ENCODE measurements at places on chromosomes 6 and 20.

GRCh38 chr6:108343894-108344293 lies 49.0 kb downstream of the AFG1L start:
- no peak for DNase-seq

GRCh38 chr6:37714836-37715420 lies 17.2 kb upstream of the MDGA1 start:
- no peak for DNase-seq

DNA sequence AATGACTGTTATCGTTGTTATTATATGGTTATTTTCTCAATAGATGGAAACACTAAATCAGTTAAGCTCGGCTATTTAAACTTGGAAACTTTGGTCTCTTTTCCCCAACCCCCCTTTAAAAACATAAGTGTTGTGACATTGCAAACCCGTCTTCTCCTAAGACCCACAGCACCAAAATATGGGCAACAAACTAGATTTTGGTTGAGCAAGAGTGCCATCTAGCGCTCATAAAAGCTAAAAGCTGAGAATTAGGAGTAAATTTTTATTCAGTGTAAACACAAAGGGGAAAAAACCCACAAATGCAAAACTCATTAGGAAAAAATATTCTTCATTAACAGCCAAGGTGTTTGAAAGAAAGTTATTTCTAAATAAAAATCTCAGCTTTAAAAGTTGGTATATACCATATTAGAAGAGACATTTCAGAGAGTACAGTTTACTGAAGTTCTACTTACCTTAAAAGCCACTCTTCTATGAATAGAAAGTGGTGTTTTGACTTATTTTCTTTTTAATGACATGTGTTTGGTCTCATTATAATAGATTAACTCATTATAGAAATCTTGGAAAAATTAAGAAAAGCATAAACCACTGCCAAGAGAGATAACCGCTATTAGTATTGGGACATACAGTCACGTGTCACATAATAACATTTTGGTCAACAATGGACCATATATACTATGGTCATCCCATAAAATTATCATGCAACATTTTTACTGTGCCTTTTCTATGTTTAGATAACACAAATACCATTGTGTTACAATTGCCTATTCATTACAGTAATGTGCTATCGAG lies 21.1 kb downstream of the SESN1 start:
- DNase-seq: peak; percentile 50

GRCh38 chr6:34080357-34080756 lies 65.5 kb downstream of the GRM4 start:
- DNase-seq: no peak

DNA sequence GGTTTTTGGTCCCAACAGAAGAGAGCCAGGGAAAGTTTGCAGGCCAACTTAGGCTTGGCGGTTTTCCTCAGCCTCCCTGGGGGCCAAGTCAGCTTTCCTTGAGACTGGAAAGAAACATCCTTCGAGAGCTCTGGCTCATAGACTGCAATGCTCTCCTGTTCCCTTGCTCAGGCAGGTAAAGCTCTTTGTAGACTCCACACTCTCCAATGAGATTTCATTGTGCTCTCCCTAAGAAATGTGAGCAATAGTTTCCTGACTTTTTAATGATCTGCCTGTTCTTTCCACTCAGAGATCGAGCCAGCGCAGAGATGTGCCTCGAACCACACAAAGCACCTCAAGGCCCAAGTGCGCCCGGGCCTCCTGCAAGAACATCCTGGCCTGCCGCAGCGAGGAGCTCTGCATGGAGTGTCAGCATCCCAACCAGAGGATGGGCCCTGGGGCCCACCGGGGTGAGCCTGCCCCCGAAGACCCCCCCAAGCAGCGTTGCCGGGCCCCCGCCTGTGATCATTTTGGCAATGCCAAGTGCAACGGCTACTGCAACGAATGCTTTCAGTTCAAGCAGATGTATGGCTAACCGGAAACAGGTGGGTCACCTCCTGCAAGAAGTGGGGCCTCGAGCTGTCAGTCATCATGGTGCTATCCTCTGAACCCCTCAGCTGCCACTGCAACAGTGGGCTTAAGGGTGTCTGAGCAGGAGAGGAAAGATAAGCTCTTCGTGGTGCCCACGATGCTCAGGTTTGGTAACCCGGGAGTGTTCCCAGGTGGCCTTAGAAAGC lies 13.9 kb downstream of the TNFAIP3 start:
- DNase-seq: no peak

GRCh38 chr6:169829786-169830185 lies 78.4 kb downstream of the ERMARD start:
- no peak for DNase-seq

DNA sequence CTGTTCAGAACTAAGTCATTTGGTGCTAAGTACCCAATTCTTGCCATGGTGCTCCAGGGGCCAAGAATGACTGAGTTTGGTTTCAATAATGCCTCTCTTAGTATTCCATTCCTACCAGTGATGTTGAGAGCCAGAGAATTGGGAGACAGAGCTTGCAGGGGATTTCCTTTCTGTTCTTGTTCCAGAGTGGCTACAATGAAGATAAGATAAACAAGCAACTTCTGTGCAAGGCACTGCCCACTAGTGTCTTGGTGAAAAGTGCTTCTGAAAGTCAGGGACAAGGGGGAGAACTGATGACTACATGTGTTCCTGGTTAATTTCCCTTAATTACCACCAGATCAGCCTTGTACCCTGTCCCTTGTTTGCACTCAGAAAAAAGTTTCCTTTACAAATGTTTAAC lies 421.6 kb downstream of the BCKDHB start:
- DNase-seq: no peak

Data from AG08396 (cell line).